ENCODE measurements at places on chromosomes 16 and 17.

DNA sequence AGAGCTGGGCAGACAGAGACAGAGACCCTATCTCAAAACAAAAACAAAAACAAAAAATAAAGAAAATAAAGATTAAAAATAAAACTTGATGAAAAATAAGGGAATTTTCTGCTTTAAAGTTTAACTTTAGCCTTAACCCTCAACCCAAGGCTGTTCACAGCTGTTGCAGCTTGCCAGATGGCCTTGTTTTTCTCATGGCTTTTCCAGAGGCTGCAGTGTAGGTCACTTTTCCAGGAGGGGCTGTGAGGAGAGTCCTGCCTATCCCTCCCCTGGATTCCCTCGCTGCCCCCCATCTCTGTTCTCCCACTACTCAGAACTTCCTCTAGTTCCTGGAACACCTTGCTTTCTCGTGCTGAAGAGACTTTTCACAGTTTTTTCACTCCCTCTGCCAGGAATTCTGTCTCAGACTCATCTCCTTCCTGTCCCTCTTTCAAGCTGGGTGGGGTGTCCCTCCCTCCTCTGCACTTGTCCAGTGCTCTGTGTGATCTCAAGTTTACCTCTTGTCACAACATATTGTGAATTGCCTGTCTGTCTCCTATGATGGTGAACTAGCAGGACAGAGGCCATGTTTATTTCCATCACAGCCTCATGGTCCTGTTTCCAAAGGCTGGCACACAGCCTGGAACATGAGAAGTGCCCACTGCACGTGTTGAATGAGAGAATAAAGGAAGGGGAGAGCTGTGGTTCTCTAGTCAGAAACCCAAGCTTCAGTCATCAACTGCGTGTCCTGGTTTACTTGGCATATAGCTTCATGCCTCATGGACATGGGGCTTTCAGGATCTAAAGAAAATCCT is 69.9 kb upstream of the MSI2 start:
- no peak for DNase-seq

DNA sequence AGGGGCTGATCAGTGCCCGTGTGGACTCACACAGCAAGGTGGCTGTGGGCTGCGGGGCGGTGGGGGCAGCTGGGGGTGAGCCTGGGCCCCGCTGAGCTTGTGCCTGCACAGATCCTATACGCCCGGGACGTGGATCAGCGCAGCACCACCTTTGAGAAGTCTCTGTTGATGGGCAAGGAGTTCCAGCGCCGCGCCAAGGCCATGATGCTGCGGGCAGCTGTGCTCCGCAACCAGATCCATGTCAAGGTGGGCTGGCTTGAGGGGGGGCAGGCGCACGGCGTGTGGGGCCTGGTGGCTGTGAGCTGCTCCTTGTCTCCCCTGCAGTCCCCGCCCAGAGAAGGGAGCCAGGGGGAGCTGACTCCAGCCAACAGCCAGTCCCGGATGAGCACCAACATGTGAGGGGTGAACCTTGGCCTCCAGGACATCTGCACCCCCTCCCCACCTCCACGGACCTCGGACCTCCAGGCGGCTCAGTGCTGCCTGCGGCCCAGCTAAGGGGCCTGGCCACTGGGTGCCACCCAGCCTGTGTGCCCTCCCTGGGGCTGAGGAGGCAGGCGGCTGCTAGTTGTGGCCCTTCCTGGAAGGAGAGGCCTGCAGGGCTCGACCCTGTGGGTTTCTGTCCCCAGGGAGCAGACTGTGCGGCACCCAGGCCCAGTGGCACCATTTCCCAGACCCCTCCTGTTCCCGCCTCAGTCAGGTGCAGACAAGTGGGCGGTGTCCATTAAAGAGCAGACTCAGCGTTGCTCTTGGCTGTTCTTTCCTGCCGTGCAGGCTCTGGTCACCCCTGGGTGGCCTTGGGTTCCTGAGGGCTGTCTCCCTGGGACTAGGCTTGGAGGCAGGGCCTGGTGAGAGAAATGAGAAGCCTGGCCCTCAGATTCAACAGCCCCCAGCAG is 5.3 kb downstream of the GPS1 start:
- no peak for DNase-seq

- no peak for DNase-seq
These were observed 38.1 kb upstream of the PMFBP1 start for GRCh38 chr16:72210072-72210471.

GRCh38 chr16:81174644-81175324 is 63.7 kb upstream of the BCO1 start:
- DNase-seq, result no peak

- DNase-seq, result no peak
These were observed 57.9 kb downstream of the ARSG start for GRCh38 chr17:68349157-68349556.

DNA sequence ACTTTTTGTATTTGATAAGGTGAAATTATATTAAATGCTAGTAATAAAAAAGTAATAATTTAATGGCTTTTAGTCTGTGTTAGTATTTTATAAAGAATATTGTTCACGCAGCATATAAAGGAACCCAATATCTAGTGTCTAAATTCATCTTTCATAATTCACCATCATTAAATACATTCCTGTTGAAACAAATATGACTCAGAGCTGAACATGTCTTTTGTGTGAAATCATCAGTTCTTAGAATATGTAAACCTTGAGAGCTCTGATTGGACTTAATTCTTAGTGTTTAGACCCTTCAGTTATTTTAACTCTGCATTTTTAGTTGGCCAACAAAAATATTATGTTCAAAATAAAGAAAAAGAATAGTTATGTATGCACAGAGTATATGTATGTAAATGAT is 71.8 kb downstream of the ABHD15 start:
- no peak for DNase-seq
